ENCODE measurements at places on chromosomes 1 and 21. TPM values are rescaled to one million over a fixed set of nuclear protein-coding genes. Genes with fewer than 3 reads are reported as not detected.

GRCh38 chr1:182127656-182128055 is 66.1 kb upstream of the ZNF648 start:
- no peak for DNase-seq

PLD5 gene
- not detected for polyA plus RNA-seq

OR4F29 gene
- not detected for polyA plus RNA-seq

TSPAN2 gene
- polyA plus RNA-seq = 21.8 TPM

MCOLN3 gene
- 4.3 TPM for polyA plus RNA-seq

DNA sequence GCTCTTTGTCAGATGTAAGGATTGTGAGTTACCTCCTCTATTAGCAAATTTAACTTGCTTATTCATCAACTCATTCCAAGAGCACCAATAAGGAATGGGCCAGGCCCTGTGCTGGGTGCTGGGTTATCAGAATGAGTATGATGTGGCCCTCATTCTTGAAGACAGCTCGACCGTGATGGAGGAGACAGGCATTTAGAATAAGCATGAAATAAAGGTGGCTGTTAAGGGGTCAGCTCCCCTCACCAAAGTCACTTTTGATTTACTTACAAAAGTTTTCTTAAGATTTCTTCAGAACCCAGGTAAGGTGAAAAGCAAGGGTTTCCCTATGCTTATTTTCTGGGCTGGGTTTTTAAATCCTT is 15.3 kb upstream of the PADI1 start:
- no peak for DNase-seq

LORICRIN gene
- polyA plus RNA-seq = not detected

DNA sequence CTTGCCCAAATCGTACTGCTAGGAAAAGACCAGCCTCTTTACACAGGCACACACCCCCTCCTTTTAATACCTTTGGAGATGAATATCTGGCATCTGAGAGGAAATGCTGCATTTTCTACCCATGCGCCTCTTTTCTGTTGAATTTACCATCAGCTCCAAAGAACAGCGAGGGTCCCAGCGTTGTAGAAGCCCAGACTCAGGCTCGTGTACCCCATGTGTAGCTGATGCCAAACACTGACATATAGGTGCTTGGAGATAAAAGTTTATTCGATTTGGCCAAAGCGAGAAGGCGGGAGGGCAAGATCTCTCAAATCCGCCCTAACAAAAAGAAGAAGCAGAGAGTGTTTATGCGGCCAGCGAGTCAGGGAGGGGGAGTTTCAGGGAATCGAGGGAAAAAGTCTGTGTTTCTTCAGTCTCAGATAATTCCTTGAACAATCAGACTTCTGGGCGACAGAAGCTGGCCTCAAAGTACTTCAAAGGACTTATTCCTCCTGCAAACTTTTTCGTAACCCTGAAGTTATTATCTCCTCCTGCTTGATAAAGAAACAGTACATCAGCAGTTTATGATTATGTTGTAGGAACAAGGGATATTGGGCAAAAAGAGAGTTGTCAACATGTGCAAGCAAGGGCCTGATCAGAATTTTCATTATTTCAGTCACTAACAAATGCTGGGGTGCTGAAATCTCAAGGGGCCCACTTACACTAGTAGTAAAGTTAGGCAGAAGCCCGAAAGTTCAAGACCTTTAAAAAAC is 642 bp upstream of the CREG1 start:
- no peak for DNase-seq

GRCh38 chr1:84615790-84616189 is 41.5 kb upstream of the CTBS start:
- no peak for DNase-seq

DNA sequence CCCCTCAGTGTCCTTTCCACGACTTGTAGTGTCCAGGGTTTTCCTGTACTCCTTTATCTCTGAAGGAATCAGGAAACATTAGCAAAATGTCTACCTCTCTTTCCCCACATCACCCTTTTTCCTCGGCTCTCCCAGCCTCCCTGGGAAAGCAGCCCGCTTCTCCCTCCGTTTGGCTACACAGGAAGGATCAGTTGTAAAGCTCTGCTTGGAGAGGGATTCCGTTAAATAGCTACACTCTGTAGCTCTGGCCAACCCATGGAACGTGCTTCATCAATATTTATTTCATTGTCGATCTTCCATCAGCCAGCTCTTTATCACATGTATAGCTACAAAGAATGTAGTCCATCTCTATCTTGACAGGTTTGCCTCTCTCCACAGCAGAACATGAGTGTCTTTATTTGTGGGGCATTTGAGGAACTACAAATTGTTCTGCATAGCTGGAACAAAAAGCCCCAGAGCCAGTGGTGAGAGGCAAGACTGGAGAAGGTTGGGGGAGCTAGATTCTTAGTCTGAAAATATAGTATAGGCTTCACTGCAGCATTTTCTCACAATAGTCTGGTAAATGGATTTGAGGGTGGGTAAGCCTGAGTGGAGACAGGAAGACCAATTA is 191.8 kb downstream of the SLC35F3 start:
- no peak for DNase-seq

- DNase-seq = no peak
Measured at GRCh38 chr1:16099412-16099811, 26.0 kb upstream of the FAM131C start.

- DNase-seq = no peak
Measured at GRCh38 chr1:155777582-155777981, 79.4 kb downstream of the GON4L start.

SPAG17 gene
- polyA plus RNA-seq = not detected

AMPD1 gene
- not detected for polyA plus RNA-seq
